ENCODE measurements at places on chromosomes 3 and 15.

DNA sequence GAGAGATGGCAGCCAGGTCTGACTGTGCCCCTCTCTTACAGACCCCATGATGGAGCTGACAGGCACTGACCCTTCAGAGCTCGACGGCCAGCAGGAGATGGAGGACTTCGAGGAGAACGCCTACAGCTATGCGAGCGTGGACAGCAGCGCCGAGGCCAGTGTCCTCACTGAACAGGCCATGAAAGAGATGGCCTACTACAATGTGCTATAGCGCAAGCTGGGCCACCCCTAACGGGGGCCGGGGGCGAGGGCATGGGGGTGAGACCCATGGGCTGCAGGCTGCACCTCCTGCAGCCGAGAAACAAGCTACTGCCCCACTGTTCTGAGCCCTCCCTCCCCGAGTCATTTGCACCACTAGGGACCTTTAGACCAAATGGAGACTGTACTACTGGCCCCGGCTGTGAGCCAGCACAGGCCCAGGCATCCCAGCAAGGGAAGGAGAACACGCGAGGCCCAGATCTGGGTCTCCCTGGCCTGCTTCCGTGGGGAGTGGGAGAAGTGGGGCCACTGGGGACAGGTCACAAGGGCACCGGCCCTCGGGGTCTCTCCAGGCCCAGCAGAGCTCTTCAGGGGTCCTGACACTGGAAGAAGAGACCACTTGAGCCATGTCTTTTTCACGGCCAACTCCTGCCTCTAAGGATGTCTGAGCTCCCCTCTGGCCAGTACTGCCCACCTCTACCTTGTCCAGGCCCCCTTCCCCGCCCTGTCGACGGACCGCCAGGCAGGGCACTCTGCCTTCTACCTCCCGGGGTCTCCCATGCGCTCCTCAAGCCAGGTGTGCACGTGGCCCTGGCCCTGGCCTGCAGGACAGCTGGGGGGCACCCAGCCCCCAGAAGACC is 22.4 kb downstream of the IDH2 start:
- no peak for DNase-seq

- no peak for DNase-seq
Measured at GRCh38 chr3:5437296-5437782, 249.8 kb downstream of the EDEM1 start.

DNA sequence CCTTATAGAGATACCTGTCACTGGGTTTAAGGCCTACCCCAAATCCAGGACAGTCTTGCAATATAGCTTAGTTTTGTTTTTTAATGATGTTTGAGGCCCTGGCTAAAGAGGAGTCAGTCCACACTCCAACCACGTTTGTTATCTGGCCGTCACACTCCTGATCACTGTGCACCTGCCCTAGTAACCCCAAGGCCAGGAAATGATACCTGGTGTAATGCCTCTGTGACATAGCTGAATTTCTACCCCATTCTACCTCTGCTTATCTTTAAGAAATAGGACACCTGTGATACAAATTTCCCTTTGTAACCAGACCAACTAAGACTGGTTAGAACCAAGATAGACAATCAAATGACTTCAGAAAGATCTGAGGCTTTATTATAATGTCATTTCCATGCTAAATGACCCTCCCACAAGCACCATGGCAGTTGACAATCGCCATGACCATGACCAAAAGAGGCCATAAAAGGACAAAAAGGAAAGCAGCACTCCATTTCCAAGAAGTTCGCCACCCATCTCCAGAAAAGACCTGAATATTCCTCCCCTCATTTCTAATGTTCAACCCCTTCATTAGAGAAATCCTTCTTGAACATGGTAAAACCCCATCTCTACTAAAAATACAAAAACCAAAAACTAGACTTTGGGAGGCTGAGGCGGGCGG is 4.8 kb upstream of the RTP3 start:
- DNase-seq: no peak

DNA sequence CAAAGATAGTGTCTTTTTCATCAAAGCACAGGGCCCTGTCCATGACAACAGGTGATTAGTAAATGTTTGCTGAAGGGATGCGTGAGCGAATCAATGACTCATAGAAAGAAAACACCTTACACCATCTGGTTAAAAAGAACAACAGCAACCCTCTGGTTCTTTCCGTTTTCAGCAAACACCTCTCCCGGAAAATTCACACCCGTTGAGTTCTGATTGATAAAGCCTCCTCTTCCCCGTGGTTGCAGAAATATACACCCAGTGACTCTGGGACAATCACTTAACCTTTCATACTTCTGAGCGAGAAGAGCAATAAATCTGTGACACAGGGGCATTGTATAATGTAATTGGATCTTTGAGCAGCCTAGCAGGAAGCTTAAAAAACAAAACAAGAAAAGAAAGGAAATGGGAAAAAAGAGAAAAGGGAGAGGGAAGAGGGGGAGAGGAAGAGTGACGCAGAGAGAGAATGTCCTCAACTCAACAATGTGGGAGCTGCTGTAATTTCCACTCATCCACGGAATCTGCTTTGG is 37.6 kb downstream of the ADAMTS9 start:
- no peak for DNase-seq

- DNase-seq: no peak
Measured at GRCh38 chr3:99172736-99173657, 271.5 kb upstream of the DCBLD2 start.

- DNase-seq: no peak
Measured at GRCh38 chr15:66151809-66152208, 101.7 kb downstream of the MEGF11 start.

GRCh38 chr3:126036056-126036549 is 47.8 kb downstream of the SLC41A3 start:
- DNase-seq: no peak

DNA sequence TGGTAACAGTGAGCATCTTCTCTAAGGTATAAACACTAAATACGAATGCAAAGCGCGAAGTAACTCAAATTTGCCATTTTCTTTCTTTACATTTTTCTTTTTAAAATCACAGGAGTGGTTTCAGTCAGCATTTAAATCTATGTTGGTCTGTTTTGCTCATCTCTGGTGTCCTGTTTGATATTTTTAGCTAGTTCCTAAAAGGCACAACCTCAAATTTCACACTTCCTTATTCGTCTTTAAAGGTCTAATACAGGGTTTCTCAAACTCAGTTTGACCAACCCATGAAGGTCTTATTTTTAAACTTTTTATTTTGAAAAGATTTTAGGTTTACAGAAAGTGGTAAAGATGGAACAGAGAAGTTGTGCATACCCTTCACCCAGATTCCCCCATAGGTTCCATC is 201.1 kb downstream of the MAGI1 start:
- no peak for DNase-seq

GRCh38 chr3:64363842-64364241 is 138.6 kb upstream of the PRICKLE2 start:
- DNase-seq: no peak

DNA sequence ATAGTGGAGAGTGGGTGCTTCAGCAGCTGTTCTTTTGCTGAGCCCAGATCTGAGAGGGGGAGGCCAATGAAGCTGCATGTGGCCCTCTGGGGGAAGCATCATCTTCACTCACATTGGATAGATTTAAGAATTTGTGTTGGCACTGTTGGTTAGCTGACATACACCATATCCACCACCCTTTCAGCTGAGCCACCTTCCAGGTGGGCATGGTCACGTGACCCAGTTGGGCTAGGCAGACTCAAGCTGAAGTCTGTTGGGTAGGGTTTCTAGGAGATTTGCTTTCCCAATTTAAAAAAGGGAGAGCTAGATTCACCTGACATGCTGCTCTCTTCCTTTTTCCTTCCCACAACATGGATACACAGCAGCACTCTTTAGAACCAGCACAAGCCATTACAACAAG is 311.0 kb downstream of the CHST2 start:
- DNase-seq: no peak

GRCh38 chr3:121974601-121975111 is 47.4 kb downstream of the ILDR1 start:
- no peak for DNase-seq

- no peak for DNase-seq
Measured at GRCh38 chr3:45362161-45362560, 26.2 kb upstream of the LARS2 start.

DNA sequence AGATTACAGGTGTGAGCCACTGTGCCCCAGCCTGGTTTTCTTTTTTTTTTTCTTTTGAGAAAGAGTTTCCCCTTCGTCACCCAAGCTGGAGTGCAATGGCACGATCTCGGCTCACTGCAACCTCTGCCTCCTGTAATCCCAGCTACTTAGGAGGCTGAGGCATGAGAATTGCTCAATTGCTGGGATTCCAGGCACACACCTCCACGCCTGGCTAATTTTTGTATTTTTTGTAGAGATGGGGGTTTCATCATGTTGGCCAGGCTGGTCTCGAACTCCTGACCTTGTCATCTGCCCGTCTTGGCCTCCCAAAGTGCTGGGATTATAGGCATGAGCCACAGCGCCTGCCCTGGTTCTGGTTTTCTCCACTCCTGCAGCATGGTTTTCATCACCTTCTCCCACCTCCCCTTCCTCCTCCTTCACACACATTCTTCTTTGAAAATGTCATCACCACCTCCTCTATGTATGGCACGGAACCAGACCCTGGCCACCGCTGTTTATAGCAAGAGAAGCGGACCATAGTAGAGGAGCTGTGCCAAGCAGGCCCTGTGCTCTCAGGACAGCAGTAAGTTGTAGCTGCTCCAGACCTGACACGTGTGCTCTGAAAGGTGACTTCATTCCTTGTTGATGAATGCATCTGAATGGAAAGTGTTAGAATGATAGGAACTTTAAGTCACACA is 14.6 kb upstream of the AHSG start:
- DNase-seq: no peak

- DNase-seq: no peak
Measured at GRCh38 chr15:71114887-71115566, at the start of gene THSD4. TSS of gene THSD4 (plus strand) at chr15:71115471.

- no peak for DNase-seq
Measured at GRCh38 chr15:73344056-73344455, 24.7 kb downstream of the HCN4 start.

DNA sequence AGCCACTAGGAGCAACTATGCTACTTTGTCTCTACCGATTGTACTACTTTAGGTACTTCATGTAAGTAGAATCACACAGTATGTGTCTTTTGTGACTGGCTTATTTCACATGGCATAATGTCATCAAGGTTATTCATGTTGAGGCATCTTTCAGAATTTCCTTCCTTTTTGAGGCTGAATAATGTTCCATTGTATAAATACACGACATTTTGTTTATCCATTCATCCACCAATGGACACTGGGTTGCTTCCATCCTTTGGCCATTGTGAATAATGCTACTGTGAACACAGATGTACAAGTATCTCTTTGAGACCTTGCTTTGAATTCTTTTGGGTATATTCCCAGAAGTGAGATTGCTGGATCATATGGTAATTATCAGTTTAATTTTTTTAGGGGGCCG is 29.2 kb downstream of the MYO5A start:
- DNase-seq: no peak

DNA sequence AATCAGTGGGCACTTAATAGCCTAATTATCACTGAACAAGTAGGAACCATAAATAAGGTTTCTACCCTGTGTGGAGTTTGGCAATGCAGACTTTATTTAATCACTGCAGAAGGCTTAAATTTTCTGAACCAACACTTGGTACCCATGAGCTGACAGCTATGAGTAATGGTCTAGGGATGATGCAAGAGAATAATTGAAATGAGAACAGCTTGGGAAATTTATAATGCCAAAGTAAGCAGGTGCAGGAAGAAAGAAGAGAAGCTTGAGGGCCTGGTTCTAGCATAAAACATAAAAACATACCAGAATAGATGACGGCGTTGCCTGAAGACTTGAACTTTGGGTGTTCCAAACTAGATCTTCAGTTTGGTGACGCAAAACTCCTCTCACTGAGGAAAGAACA is 67.0 kb downstream of the IMPG2 start:
- no peak for DNase-seq

- no peak for DNase-seq
Measured at GRCh38 chr3:38362825-38363224, 16.2 kb downstream of the XYLB start.

GRCh38 chr15:74976159-74976558 is 19.2 kb upstream of the SCAMP5 start:
- DNase-seq: no peak

- no peak for DNase-seq
Measured at GRCh38 chr15:37100109-37100965, at the start of gene MEIS2. TSS of gene MEIS2 (minus strand) at chr15:37100549. CDS start at chr15:37099466, 1,083 bp downstream.

DNA sequence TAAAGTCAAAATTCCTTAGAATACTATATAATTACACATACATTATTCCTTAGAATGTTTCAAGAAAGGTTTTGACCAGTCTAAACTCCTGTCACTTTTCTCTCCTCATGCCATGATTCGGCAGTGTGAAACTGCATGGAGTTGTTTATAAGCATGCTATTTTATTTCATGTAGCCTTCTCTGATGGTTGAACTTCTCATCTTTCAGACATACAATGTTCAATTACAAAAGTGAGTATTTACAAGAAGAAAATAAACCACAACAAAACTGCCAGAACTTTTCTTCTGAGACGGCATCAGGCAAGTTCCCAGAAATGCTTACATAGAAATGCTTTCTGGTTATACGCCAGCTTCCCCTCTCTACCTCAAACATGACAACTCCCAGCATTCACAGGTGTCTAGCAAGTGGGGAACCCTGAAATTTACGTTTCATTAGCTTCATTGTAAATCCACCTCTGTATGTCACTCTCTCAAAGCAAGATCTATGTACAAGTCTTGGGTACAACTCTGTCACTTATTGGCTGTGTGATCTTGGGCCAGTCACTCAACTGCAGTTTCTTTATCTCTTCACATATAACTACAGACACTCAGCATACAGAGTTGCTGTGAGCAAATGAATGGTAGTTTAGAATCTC is 42.7 kb downstream of the HDGFL3 start:
- no peak for DNase-seq

DNA sequence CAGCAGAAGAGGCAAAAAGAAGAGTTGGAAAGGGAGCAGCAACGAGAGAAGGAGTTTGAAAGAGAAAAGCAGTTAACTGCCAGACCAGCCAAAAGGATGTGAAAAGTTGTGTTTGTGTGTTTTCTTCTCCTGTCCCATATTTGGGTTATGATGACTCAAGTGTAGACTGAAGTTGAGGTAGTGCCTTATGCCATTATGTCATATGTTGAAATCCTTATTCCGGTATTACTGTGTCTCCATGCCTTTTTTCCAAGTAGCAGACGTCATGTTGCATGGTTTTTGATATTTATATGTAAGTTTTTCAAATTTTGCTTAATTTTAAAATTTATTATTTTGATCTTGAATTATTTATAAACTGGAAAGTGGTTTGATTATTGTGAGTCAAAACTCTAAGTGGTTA is 19.2 kb downstream of the BLOC1S6 start:
- DNase-seq: no peak

GRCh38 chr15:39430389-39430788 is 150.5 kb upstream of the THBS1 start:
- no peak for DNase-seq

DNA sequence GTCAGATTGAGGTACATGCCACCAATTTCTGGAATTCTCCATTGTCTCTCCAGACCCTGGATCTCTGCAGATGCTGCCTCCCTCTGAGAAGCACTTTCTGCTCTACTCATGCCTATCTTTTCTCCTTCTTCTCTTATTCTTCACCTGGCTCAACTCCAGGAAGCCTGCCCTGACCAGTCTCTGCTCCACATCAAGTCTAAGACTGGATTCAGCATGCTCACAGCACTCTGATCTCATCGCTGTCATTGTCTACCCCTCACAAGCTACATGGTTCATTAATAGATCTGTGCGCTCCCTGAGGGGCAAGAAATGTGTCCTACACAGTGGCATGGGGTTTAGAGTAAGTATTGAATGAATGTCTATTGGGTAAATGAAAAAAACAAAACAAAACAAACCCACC is 38.7 kb downstream of the CCR4 start:
- no peak for DNase-seq

- DNase-seq: no peak
Measured at GRCh38 chr15:63612300-63612699, 15.1 kb downstream of the FBXL22 start.

Measured in stimulated activated CD4-positive, alpha-beta T cell treated with anti-CD3 and anti-CD28 coated beads, Interleukin-1b, Interleukin-23, amount 100 ng/mL, for 1 hour (primary cell).